Caco-2 (cell line): ENCODE measurements at places on chromosomes 3 and 15. TPM values are rescaled to one million over a fixed set of nuclear protein-coding genes. Genes with fewer than 3 reads are reported as not detected.
A peak's percentile ranks its signal among the peaks of the same experiment; 100 is the strongest.

The ATP13A4 gene
- total RNA-seq: 1.2 and 1.4 TPM in 2 replicates

The FBN1 gene
- 0.21 and 0.43 TPM in 2 replicates for total RNA-seq

The TRH gene
- not detected in 2 replicates for total RNA-seq

The GASK1A gene
- 0.16 TPM in 1 of 2 replicates, not detected in the other for total RNA-seq

The CLK3 gene
- total RNA-seq: 49.4 and 54.5 TPM in 2 replicates

The PLCD1 gene
- 7.9 and 9.7 TPM in 2 replicates for total RNA-seq

The SMCO1 gene
- total RNA-seq: not detected in 2 replicates

The RLBP1 gene
- total RNA-seq: not detected in 2 replicates

DNA sequence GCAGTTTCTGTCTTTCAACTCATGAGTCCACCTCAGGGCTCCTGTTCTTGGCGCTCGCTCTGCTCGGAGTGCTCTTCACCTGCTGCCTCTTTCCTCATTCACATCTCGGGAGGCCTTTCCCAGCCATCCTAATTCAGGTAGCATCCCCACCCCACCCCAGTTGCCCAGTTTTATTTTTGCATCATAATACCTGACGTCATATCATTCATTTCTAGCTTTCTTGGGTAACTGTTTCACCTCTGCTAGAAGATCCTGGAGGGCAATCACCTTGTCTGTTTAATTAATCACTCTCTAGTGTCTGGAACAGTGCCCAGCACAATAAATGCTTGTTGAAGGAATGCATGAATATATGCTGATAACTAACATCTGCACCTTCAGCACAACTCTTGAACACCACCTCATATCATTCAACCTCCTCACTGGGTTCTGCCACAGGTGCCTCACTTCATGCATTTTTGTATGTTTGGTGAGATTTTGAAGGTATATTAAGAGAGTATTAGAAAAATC, 7.6 kb downstream of the NUSAP1 start:
- H3K4me3 ChIP-seq: no peak overlapping the region
- no peaks in the 10 kb centered on the region for H3K27me3 ChIP-seq
- no peak for DNase-seq
- H3K27ac ChIP-seq: no peak overlapping the region
- H3K4me1 ChIP-seq: no peaks in the 10 kb centered on the region

GRCh38 chr15:27850050-27850449, 249.1 kb downstream of the OCA2 start:
- no peaks in the 10 kb centered on the region for H3K4me1 ChIP-seq
- no peak for DNase-seq
- no peaks in the 10 kb centered on the region; the same call in 1 of the 2 replicates for H3K36me3 ChIP-seq
- H3K27me3 ChIP-seq: no peaks in the 10 kb centered on the region
- no peak overlapping the region for H3K27ac ChIP-seq
- no peak overlapping the region for H3K4me3 ChIP-seq

DNA sequence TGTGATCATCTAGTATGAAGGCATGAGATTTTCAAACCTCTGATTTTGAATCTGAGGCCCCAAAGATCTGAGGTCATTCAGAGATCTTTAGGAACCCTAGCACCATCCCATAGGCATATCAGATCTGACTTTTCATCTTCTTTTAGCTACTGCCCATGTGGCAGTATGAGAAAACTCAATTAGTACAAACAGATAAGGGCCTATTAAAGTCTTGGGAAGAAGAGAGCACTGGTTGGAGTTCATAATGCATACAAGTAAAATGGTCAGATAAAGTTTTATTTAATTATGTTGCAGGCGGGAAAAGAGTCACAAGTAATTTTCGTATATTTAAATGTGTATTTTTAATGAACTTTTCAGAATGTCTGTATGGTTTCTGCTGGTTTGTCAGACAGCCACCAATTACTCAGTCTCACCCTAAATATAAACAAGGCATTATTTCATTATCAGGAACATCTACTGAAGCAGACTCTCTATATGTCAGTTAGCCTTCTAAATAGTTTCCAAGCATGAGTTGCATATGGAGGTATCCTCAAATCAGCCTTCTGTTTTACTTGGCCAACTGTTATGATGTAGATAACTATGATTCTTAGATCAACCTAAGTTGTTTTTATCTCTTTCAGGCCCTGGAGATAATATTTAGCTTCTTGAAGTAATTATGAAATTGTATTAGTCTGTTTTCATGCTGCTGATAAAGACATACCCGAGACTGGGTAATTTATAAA, 340.3 kb upstream of the TBC1D5 start:
- H3K4me1 ChIP-seq: no peaks in the 10 kb centered on the region
- no peaks in the 10 kb centered on the region for H3K27me3 ChIP-seq
- H3K4me3 ChIP-seq: no peak overlapping the region
- no peaks in the 10 kb centered on the region for H3K36me3 ChIP-seq

DNA sequence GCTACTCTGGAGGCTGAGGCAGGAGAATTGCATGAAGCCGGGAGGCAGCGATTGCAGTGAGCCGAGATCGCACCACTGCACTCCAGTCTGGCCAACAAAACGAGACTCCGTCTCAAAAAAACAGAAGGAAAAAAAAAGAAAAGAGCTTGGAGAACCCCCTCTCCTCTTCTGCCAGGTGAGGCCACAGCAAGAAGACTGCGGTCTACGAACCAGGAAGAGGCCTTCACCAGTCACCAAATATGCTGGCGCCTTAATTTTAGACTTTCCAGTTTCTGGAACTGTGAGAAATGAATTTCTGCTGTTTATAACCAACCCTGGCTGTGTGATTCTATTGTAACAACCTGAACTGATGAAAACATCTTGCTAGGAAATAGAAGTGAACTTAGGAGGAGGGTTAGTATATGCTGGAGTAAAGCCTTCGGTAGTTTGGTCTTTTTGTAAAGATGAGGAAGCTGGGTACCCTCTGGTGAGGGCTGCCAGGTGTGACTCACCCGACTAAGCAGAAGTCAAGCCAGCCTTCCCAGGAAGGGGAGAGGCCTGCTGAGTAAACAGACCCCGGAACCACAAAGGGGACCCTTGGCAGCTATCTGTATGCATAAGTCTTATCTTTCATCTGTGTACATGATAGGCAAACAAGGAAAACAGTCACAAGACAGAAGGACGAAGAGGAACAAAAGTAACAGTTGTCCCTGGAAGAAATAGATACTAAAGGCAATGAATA, 78.7 kb downstream of the KLF13 start:
- H3K27ac ChIP-seq: peak overlapping the region; percentile 15
- H3K4me3 ChIP-seq: no peak overlapping the region
- no peaks in the 10 kb centered on the region for H3K36me3 ChIP-seq
- DNase-seq: peak; percentile 67
- H3K4me1 ChIP-seq: peaks cover 15% of the 10 kb centered on the region

DNA sequence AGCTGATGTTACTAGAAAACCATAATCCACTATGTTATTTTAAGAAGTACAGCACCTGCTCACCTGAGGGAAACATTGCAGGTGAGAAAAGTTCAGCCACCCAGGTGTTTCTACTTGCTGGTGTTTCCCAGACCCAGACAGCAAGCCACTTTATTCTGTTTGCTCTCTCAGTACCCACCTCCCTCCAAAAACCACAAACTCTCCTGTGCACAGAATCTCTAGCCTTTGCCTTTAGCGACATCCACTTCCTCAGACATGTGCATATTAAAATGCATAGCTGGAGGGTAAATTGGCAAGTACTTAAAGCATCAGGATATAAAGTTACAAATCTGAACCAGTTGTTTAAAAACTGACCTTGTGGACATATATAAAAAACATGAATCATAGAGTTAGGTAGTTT, 36.7 kb downstream of the VGLL3 start:
- no peaks in the 10 kb centered on the region for H3K36me3 ChIP-seq
- no peak overlapping the region for H3K4me3 ChIP-seq
- DNase-seq: no peak
- H3K27ac ChIP-seq: no peak overlapping the region

- H3K4me1 ChIP-seq: no peaks in the 10 kb centered on the region
- H3K4me3 ChIP-seq: no peak overlapping the region
Measured at GRCh38 chr3:148882288-148882687, 17.2 kb downstream of the CPA3 start.

GRCh38 chr3:134917631-134918030, 122.6 kb downstream of the EPHB1 start:
- no peaks in the 10 kb centered on the region for H3K4me1 ChIP-seq
- H3K27me3 ChIP-seq: no peaks in the 10 kb centered on the region
- DNase-seq: no peak
- no peaks in the 10 kb centered on the region for H3K36me3 ChIP-seq
- H3K4me3 ChIP-seq: no peak overlapping the region

DNA sequence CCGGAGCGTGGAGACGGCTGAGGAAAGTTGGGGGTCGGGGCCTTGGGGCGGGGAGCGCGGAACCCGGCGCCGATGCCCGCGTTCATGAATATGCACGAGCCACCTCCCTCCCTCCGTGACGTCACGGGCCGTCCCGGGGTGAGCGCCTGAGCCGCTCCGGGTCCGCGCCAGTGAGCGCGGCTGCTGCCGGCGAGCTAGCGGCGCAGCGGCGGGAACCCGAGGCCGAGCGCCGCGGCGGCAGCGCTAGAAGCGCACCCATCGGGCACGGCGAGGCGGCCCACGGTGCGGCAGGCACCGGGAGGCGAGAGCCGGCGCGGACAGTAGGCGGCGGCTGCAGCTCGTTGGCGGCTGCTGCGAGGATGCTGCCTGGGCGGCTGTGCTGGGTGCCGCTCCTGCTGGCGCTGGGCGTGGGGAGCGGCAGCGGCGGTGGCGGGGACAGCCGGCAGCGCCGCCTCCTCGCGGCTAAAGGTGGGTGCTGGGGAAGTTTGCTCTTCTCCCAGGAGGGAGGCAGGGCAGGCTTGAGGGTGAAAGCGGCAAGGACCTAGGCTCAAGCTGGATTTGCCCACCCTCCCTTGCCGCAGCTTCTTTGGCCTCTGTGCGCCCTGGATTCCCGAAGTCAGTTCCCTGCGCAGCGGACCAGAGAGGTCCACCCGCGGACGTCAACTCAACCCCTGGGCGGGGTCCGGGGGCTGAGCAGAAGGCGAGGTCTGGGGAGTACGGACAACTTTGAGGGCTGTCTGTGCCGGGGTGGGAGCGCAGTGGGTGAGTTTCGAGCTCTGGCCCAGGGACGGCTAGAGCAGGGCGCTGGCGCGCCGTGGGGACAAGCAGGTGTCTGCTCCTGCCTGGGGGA, at the start of gene CLSTN2:
Gene CLSTN2 (plus strand): TSS at position 170 of the 850 bp plus-strand sequence.
- no peaks in the 10 kb centered on the region for H3K36me3 ChIP-seq
- peak; percentile 64 for DNase-seq
- no peaks in the 10 kb centered on the region for H3K27me3 ChIP-seq
- no peaks in the 10 kb centered on the region for H3K4me1 ChIP-seq
- peak within 1 kb of the TSS; percentile 21 for H3K27ac ChIP-seq
- H3K4me3 ChIP-seq: peak within 1 kb of the TSS; percentile 55

DNA sequence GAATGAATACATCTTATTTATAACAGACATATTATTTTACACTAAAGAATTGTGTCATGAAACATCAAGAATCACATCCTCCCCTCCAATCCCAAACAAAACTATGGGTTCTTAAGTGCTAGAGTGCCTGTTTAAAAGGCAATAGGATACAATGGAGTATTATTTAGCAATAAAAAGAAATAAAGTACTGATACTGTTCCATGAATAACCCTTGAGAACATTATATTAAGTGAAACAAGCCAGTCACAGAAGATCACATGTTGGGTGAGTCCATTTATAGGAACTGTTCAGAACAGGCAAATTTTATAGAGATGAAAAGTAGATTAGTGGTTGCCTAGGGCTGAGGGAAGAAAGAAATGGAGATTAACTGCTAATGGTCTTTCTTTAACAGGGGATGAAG, 86.5 kb downstream of the ANKRD28 start:
- no peaks in the 10 kb centered on the region for H3K4me1 ChIP-seq
- no peaks in the 10 kb centered on the region for H3K27me3 ChIP-seq
